A549 treated with Mapracorat at 1 μM for 4 hours (cell line): ENCODE measurements at places on chromosomes 3 and 15. TPM values are rescaled to one million over a fixed set of nuclear protein-coding genes. Genes with fewer than 3 reads are reported as not detected.

CKMT1B gene
- 2.7 to 5.1 TPM (median 3.3 TPM) in 5 replicates for total RNA-seq

TMEM212 gene
- total RNA-seq: not detected in 5 replicates

GUCA1C gene
- not detected in 5 replicates for total RNA-seq

ALDH1A3 gene
- 15.1 to 16.5 TPM (median 15.9 TPM) in 5 replicates for total RNA-seq

ITIH3 gene
- 0.13 TPM in 1 of 5 replicates, not detected in the others for total RNA-seq

MCCC1 gene
- 7.1 to 8.5 TPM (median 8.1 TPM) in 5 replicates for total RNA-seq
